H4 (cell line): ENCODE measurements at places on chromosomes 12 and 14. TPM values are rescaled to one million over a fixed set of nuclear protein-coding genes. Genes with fewer than 3 reads are reported as not detected.
A peak's percentile ranks its signal among the peaks of the same experiment; 100 is the strongest.

ACTR10 gene
- 81.2 and 87.7 TPM in 2 replicates for total RNA-seq

DNA sequence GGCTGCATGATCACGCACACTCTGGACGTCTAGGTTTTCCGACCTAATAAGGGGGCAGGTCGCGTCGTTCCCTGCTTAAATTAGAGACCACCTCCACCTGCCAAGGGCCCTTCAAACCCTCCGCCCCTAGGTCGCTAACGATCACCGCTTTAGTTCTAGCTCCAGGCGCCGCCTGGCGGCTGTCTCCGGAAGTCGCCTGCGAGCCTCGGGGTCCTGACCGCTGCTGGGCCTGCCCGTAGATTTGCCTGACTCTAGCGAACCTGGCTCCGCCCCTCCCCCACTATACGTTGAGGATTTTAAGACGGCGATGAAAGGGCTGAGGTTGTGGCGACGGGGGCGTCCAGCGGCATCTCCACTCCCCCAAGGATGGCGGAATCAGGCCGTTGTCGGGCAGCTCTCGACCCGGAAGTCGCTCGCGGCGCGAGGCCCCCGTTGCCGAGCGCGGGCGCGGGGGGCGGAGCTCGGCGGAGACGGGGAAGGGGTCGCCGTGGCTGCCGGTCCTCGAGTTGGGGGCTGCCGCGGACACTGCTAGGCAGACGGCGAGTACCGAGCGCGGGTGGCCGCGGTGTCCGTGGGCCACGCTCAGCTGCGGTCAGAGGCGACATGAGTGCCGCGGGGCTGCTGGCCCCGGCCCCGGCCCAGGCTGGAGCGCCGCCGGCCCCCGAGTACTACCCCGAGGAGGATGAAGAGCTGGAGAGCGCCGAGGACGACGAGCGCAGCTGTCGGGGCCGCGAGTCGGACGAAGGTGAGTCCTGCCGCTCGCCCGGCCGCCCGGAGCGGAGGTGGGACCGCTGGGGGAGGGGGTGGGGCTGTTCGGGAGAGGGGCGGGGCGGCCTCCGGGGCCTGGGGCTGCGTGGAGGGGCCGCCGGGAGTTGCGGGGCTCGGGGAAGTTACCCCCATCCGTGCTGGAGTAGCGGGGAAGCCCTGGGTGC is at the start of gene SUDS3:
Gene SUDS3 (plus strand): TSS at position 467 of the 932 bp plus-strand sequence. CDS start 137 bp downstream, at position 604.
- peak; percentile 47 for DNase-seq

DNA sequence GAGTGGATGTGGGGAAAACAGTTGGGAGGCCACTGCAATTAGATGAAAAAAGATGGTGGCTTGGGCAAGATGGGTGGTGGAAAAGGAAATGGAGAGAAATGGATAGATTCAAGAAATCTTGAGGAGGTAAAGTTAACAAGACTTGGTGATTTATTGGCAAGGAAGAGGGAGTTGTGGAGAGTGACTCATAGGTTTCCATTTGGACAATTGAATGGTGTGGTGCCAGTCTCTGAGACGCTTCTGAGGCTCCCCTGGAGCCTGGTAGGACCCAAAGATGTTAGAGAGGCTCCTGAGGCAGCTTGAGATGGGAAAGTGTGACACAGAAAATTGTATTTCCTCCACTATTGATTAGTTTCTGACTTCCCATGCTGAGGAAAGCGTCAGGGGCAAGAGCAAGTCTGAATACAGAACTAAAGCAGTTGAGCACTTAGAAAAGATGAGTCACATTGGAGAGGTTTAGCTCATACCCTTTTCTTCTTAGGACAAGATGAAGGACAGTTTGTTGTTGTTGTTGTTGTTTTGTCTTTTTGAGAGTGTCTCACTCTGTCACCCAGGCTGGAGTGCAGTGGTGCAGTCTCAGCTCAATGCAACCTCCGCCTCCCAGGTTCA is 4.5 kb downstream of the PRPF40B start:
- DNase-seq: peak; percentile 38

DNA sequence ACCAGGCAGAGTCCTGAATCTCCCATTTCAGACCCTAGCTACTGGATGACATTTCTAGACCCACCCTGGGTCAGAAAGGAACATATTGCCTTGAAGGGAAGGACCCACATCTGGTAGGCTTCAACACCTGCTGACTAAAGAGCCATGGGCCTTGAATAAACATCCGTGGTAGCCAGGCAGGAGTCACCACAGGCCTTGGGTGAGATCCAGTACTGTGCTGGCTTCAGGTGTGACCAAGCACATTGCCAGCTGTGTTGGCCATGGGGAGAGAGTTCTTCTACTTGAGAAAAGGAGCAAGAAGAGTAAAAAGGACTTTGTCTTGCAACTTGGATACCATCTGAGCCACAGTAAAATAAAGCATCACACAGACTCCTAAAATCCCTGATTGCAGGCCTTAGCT is 332.6 kb downstream of the SLC16A7 start:
- peak; percentile 19 for DNase-seq
